ENCODE measurements at places on chromosomes 2 and 18.
A peak's percentile ranks its signal among the peaks of the same experiment; 100 is the strongest.

GRCh38 chr2:44599130-44599529 lies 237.4 kb downstream of the CAMKMT start:
- DNase-seq: no peak

DNA sequence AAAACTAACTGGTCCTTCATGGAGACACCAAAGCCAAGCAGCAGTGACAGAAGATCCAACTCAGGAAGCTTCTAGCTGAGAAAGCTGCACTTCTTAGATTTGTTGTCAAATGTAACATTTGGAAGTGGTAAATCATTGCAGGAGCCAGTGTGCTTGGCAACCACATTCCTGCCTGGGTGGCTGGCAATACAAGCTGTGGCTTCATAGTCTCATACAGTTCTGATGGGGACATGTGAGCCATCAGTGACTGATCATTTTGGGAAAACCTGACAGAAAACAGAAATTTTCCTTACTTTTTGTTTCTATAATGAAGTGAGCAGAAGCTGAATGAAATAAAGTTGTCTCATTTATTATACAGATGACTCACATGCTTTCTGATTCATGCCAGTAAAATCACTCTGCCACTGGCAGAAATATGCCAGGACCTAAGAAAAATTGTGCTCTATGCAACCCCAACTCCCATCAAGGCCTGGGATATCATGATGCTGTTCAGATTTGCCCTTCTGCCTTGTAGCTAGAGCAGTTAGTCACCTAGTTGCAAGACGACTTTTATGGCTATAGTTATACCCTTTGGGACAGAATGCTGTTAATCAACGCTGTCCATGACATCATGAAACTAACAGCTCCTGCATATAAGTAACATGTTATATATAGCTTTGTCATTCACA lies 508.1 kb downstream of the ADCYAP1 start:
- DNase-seq: no peak

DNA sequence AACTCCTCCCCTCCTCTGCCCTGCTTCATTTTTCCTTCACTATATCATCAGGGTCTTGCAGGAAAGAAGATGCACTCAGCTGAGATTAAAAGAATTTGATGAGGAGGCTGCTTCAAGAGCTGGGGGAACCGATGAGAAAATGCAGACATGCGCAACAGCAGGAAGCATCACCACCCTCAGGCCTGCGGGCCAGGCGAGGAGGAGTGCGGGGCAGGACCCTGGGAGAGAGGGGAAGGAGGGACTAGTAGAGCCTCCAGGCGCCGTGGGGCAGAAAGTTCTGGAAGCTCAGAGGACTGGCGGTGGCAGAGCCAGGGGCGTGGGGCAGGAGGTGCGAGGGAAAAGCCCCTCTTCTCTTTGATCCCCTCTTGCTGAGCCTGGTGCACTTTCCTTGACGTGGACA lies 108.2 kb downstream of the CD226 start:
- DNase-seq: no peak

- DNase-seq: no peak
Measured at GRCh38 chr2:201854221-201854801, 48.0 kb downstream of the CDK15 start.

- no peak for DNase-seq
Measured at GRCh38 chr2:11711751-11712150, 34.7 kb upstream of the LPIN1 start.

DNA sequence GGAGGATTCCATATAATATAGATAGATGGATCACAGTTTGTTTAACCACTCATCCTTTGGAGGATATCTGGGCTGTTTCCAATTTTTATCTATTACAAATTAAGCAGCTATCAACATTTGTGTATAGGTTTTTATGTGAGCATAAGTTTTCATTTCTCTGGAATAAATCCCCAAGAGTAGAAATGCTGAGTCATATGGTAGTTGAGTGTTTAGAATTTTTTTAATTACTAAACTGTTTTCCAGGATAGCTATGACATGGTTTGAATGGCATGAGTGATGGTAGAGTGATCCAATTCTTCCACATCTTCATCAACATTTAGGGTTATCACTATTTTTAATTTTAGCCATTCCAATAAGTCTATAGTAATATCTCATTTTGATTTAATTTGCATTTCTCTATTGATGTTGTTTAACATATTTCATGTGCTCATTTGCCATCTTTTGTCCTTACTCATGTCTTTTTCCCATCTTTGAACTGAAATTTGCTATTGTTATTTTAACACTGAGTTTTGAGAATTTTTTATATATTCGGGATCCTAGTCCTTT lies 31.4 kb downstream of the ABCB11 start:
- no peak for DNase-seq

GRCh38 chr2:37890893-37891495 lies 34.1 kb upstream of the RMDN2 start:
- peak; percentile 39 for DNase-seq

GRCh38 chr2:113981404-113982134 lies 91.7 kb downstream of the ACTR3 start:
- no peak for DNase-seq

Measured in CD8-positive, alpha-beta memory T cell (primary cell).